Left lobe of liver (tissue), 2 donors: ENCODE measurements at places on chromosomes 6 and 20.
A peak's percentile ranks its signal among the peaks of the same experiment; 100 is the strongest.

- no peak for DNase-seq
These were observed 17.2 kb downstream of the MCM9 start for GRCh38 chr6:118917546-118918328.

- no peak for DNase-seq
These were observed 670.5 kb upstream of the IMPG1 start for GRCh38 chr6:76742919-76743318.

GRCh38 chr6:48136856-48137255, 25.9 kb upstream of the PTCHD4 start:
- no peak for DNase-seq

DNA sequence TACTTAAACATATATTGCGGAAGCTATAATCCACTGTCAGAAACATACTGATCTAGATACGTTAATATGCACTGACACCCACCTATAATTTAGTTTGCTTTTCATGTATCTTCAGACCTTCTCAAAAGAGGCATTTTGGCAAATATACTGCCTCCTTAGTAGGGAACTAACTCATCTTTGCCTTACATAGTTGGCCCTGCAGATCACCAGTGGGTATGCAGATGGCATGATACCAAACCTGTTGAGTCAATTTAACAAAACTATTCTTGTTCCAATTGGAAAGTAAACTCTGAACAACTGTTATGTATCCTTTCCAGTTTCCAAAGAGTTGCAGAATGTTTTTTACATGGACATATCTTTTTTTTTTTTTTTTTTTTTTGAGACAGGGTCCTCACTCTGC, 35.6 kb upstream of the TBC1D20 start:
- no peak for DNase-seq

DNA sequence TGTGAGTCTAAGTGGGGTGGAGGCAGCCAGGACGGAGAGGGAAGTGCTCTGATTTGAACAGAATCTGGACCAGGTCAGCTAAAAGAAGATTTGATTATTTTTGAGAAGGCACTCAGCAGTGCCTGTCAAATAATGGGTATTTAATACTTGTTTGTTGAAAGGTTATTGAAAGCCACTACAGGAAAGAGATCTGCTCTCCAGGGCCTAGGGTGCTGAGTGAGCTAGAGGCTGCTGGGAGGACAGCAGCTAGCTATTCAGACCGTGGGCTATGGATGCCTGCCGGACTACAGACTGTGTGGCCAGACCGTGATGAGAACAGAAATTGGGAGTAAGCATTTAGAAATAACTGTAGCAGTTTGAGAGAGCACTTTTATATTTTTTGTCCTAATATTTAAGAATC, 8.8 kb downstream of the SLC35F1 start:
- no peak for DNase-seq

- DNase-seq: peak; percentile 21
These were observed 110.3 kb downstream of the TOX2 start for GRCh38 chr20:44024820-44025580.

DNA sequence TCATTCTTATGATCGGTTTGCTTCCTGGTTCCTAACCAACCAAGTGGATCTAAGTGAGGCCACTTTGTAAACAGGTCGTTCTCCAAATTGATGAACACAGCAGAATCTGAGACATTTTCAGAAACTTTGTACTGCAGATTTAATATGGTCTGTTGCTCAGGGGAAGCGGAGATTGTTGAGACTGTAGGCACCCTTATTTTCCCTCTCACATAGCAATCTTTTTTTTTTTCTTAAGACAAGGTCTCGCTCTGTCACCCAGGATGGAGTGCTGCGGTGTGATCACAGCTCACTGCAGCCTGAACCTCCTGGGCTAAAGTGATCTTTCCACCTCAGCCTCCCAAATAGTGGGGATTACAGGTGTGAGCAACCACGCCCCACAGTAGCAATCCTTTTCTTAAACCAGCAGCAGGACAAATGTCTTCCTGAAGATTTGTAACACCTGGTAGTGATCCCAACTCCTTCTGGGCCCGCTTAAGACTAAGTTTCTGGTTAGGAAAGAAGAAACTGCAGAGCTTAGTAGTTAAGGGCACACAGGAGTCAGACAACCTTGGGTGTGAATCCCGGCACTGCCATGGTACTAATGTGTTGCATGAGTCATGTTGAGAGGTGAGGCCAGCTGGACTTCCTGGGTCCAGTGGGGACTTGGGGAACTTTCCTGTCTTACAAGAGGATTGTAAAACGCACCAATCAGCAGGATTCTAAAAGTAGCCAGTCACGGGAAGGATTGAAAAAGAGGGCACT, 48.4 kb upstream of the EZR start:
- DNase-seq: no peak

- no peak for DNase-seq
These were observed 635.3 kb upstream of the MARCKS start for GRCh38 chr6:113221850-113222249.

DNA sequence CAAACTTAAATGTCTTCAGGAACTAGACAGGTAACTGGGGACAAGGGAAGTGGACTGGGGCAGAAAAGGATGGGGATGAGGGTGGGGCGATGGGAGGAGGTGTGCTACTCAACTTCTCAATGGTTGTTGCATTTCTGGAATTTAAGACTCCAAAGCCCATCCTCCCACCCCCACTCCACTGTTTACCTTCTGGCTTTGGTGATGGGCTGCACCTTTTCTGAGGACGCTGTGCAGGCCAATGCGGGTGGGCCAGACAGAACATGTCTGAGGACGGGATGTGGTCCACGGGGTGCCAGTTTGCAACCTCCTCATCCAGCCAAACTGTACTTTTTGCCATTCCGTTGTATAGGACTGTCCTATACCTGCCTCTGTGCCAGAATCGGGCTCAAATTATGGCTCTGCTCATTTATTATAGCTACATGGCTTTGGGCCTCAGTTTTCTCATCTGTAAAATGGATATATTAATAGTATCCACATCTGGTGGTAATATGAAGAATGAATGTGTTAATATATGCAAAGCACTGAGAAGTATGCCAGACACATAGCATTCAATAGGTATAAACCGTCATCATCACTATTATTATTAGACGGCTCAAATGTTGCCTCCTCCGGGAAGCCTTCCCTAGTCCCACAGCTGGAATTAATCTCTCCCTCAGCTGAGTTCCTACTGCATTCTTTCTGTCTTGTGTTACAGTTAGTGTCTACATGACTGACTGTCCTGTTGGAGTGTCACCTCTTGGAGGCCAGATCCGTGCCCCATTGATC, 31.0 kb upstream of the VEGFA start:
- DNase-seq: no peak

GRCh38 chr20:37697314-37697713, 3.5 kb downstream of the CTNNBL1 start:
- no peak for DNase-seq

GRCh38 chr6:158570681-158570962, 10.7 kb downstream of the TMEM181 start:
- no peak for DNase-seq

- no peak for DNase-seq
These were observed 196.3 kb downstream of the TSHZ2 start for GRCh38 chr20:53168491-53168890.

DNA sequence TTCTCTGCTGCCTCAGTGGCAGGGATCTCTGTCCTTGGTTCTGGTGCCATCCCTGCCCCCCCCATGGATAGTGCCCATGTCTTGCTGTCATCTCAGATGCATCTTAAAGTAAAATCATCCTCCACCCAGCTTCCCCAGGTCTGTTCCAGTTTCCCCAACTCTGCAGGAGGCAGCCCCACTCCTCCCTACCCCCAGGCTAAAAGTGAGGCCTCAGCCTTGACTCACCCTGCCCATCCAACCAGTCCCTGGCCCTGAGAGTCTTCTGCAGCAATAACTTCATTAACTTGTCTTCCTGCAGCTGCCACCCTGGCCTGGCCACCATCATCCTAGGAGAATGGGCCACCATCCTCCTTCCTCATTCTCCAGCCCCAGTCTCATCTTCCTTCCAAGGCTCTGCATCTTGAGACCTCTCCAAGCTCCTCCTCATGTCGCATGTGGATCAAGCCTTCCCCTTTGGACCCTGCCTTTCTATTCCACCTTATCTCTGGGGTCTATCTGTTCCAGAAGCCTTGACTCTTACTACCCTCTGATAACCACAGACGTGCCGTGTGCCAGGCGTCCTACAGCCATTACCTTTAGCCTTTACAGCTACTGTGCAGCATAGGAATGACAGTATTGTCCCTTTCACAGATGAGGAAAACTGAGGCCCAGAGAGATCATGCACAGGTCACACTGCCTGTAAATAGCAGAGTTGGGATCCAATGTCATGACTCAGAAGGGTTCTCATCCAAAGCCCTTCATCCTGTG, 2.0 kb upstream of the PNPLA1 start:
- no peak for DNase-seq

DNA sequence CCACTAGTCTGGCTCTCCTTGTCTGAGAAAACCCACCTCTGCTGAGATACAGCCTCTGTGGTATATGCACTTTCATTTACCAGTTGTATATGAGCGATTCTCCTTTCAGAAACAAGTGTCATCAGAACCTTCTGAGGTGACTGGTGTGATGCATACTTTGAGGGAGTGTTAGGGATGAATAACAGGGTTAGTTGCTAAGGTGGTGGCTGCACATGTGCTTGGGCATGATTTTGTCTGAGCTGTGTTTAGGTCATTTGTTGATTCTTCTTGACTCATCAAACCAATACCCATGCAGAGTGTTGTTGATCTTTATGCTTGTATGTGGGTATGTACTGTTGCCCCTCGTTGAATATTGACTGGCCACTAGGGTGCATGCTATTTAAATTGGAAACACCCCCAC, 25.7 kb downstream of the DTD1 start:
- no peak for DNase-seq

GRCh38 chr6:144955859-144956258, 670.7 kb downstream of the UTRN start:
- no peak for DNase-seq

DNA sequence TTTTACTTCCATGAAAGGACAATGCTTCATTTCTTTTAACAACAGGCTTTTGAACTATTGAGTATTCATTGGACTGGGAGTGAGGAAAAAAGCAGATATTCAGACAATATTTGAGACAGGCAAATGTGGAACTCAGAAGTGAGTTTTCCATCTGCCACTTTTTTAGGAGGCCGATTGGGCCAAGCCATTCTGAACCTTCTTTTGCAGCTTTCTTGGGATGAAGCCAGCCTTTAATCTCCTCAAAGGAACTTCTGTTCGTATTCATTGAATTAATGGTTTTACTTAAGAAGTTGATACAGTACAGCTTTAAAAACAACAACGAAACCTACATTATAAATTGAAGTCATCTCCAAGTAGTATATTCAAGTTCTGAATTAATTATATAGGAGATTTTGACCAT, 187.1 kb upstream of the RNF217 start:
- DNase-seq: no peak

GRCh38 chr6:17505062-17505476, 95.0 kb upstream of the FAM8A1 start:
- DNase-seq: no peak
